ENCODE measurements at places on chromosomes 7 and 10.
A peak's percentile ranks its signal among the peaks of the same experiment; 100 is the strongest.

DNA sequence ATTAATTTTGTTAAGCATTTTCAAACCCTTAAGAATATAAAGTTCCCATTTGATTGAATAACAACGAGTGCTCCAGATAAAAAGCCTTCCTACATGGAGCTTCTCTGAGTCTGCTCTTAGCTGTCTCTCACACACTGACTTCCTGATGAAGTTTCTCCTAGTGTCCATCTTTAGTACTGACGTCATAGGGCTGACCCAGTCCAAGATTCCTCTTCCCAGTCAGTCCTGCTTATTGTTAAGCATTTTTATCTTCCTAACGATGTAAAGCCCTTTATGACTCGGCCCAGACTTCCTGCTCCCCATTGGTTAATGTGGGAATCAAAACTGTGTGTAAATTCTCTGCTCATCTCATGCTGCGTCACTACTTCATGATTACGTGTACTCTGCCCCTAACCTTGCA, 398.8 kb downstream of the TFEC start:
- DNase-seq = no peak

- no peak for DNase-seq
These were observed 64.3 kb downstream of the ELAPOR2 start for GRCh38 chr7:86995052-86995725.

DNA sequence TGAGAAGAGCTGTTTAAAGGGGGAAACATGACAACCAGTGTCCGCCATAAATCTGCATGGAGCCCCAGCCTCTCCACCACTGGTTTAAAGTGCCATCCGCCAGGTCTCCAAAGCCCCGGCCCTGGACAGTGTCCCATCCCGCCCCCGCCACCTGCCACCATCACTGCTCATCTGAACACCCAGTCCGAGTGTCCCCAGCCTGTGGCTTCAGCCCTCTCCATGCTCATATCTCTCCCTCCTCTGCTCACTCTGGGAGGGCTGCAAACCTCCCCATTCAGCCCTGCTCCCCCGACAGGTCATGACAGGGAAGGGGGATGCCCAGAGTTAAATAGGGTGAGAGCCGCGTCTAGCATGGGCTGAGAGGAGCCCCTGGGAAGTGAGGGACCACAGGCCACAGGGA, 266.2 kb downstream of the DNAJB6 start:
- DNase-seq = no peak

- peak; percentile 87 for DNase-seq
These were observed 65.0 kb downstream of the STK17A start for GRCh38 chr7:43647673-43648472.

DNA sequence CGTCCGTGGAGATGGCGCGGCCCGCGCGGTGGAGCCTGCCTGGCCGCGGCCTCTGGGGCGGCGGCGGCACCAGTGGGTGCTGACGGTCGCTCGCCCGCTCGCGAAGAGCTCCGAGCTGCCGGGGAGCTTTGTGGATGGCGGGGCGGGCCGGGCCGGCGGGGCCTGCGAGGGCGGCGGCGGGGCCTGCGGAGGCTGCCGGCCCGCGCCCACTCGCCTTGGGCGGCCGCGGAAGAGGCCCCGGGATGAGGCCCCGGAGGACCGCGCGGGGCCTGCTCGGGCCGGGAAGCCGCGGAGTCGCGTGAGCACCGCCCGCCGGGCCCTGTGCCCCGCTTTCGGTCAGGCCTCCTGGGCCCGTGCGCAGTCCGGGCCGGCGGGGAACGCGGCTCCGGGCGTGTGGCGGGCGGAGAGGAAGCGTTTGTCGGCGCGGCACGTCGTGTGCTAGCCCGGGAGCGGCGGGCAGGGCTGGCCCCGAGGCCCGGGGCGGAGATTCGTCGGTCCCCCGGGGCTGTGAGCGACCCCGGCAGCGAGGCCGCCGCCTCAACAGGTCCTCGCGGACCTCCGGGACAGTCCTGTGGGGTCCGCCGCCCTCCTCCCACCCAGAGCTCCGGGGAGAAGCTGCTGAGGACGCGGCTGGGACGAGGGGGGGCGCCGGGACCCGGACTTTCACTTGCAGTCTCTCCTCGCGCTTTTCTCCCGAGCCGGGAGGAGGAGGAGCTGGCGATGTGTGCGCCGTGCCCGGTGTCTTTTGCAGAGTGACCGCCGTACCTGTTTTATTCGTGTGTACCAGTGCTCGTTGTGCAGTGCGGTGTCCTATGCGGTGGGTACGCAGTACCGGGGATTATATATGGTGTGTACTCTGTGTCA, 578 bp downstream of the ZMYND11 start:
- DNase-seq = no peak

- no peak for DNase-seq
These were observed 300.2 kb downstream of the NEBL start for GRCh38 chr10:20596911-20597310.

GRCh38 chr10:123380491-123381085, 226.4 kb downstream of the BUB3 start:
- peak; percentile 8 for DNase-seq

Data from NCI-H1694 treated with DMSO at 0.1 percent for 48 hours (cell line).